ENCODE measurements at places on chromosomes 11 and 22.
A peak's percentile ranks its signal among the peaks of the same experiment; 100 is the strongest.

GRCh38 chr11:44004452-44005062 lies 43.2 kb upstream of the ACCSL start:
- DNase-seq: no peak

- DNase-seq: no peak
Measured at GRCh38 chr11:69513663-69514224, 32.3 kb downstream of the LINC01488 start.

DNA sequence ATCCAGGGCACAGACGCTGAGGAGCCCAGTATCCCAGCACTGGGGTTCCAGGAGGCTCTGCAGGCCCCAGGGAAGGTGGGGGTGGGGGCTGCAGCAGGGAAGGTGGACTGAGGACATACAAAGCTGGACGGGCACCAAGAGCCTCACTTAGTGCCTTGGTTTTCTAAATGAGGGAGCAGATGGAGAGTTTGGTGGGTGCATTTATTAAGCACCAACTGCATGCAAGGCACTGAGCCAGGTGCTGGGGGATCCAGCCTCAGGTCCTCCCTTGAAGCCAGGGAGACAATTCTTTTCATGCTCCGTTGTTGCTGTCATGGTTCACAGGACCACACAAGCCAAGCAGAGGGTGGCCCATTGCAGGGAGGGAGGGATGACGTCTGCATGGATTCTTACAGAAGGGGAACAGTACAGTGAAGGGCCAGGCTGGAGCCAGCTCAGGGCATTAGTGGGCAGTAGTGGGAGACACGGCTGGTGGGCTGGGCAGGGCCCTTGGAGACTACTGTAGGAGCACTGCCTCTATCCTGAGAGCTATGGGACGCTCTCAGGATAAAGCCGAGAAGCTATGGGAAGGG lies 65.0 kb downstream of the MACROD1 start:
- DNase-seq: no peak

DNA sequence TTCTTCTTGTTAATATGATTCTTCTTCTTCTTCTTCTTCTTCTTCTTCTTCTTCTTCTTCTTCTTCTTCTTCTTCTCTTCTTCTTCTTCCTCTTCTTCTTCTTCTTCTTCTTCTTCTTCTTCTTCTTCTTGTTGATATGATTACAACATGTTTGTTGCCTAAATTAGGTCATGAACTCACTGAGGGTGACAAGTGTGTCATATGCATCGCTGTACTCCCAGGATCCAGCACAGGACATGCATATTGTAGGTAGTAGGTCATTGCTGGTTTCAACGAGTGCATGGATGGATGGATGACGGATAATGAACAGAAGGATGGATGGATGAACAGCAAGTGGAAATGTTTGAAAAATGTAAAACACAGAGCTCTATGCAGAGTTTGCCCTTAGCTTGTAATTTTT lies 14.9 kb upstream of the PVALB start:
- DNase-seq: no peak

GRCh38 chr11:116579857-116580727 lies 192.7 kb downstream of the BUD13 start:
- DNase-seq: no peak

DNA sequence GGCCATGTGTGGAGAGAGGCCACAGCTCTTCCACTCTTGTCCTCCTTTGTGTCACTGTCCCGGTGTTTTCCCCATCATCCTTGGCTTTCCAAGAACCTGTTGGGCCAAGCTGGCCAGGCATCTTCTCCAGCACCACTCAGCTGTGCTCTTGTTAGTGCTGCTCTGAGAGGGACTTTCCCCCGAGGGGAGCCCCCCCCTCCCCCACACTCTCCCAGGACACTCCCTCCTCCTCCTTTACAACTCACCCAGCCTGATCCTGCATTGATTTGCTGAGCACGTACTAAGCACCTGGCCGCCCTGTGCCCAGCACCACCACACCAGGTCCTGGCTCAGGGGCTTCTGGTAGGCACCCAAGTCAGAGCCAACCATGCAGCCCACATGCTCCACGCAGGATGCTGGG lies 13.2 kb downstream of the TP53AIP1 start:
- DNase-seq: no peak

DNA sequence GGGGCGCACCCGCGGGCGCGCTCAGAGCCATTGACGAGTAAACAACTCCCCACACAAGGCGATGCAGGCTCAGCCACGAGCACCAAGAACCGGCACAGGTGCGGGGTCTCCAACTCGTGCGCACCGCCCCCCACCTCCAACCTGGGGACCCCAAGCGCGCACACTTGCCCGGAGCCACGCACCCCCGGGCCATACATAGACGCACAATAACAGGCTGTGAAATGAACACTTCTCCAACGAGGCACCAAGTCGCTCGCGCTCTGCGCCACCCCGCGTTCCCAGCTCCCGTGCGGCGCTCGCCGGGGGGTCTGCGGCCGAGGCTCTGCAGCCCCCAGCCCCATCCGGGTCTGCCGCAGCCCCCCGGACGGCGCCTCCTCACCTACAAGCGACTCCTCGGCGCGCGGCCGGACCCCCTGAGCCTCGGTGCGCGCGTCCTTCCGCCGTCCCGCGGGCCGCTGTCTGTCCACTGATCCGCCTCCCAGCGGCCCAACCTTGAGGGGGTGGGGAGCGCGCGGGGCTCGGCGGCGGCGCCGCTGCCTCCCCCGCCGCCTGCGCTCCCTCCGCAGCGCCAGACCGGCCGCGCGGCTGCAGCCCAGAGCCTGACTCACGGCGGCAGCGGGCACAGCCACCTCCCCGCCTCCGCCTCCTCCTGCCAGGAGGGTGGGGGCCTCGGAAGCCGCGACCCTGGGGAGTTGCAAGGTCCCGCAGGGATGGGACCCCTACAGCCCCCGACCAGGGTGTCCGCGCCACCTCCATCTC lies 1.6 kb downstream of the IFITM10 start:
- DNase-seq: no peak

DNA sequence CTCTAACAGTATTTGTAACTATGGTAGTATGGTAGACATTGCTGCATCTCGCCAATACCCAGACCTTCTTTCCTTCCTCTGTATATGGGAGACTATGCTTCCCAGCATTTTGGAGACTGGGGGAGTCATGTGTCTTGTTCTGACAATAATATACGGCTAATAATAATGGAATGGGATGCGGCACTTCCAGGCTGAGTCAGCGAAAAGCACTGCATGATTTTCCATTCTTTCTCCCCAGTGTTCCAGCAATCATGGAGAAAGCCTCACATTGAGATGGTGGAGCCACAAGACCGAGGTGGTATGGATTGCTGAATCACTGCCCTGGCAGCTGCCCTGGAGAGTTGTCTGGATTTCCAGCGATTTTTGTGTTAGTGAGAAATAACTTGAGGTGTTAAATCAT lies 77.1 kb upstream of the FIBIN start:
- no peak for DNase-seq

- no peak for DNase-seq
Measured at GRCh38 chr11:113664981-113665710, 41.0 kb downstream of the TMPRSS5 start.

DNA sequence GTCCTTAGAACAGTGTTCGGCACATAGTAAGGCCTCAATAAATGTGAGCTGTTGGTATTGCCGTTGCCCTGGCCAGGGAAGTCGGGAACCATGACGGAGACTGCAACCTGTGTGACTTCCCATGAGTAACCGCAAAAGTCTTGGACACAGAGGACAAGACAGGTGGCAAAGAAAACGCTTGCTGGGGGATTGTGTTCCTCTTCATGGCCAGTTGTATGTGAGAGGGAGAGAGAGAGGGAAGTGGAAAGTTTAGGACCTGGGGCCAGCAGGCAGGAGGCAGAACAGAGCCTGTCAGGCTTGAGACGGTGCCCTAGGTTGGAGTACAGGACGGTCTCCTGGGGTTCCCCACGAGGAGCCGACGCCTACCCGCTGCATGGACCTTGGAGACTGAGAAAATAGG lies 90.2 kb downstream of the CEP164 start:
- DNase-seq: no peak

DNA sequence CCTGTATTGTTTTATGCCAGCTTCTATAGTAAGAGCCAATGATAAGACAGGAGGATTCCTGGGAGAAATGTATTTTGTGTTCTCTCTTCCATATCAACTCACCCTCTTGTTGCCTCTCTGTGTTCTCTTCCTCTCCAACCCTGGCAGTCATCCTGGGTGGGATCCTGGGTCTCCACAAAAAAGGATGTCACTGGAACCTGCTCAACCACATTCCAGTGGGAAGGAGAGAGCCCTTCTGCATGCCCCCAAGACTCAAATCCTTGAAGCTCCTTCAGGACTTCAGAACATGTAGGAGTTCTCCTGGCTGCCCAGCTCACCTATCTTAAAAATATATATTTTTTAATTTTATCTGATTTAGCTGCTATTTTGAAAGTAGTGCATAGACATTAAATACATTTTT lies 26.1 kb downstream of the APOL6 start:
- DNase-seq: no peak

DNA sequence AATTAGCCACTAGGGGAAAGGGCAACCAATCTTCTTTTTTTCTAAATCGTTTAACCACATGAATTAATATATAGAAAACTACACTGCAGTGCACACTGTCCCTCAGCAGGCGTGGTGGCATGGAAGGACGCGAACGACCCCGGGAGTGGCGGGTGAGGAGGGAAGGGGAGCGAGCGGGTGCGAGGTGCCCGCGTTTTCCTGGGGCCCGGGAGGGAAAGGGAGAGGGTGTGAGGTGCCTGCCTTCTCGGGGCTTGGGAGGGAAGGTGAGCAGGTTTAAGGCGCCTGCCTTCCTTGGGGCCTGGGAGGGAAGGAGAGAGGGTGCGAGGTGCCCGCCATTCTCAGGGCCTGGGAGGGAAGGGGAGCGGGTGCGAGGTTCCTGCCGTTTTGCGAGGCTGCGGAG lies 765 bp downstream of the GAB4 start:
- no peak for DNase-seq

GRCh38 chr11:130441719-130442118 lies 6.7 kb upstream of the ADAMTS15 start:
- DNase-seq: no peak

DNA sequence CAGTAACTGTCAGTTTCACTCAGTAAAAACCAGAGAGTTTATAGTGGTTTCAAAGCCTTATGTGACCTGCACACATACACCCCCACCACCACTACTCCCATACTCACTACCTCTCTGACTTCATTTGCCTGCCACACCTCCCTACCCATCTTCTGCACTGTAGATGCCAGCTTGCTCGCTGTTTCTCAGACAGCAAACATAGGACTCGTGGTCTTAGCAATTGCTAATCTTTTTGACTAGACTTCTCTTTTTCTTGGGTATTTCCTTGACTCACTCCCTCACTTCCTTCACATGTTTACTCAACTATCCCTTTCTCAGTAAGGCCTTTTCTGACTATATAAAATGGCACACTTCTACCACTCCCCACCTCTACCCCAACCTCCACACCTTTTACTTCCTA lies 27.8 kb downstream of the CEP295 start:
- peak; percentile 3 for DNase-seq

- no peak for DNase-seq
Measured at GRCh38 chr11:45212566-45213315, 66.3 kb downstream of the PRDM11 start.

GRCh38 chr11:94203070-94203469 lies 74.4 kb downstream of the PANX1 start:
- DNase-seq: no peak

DNA sequence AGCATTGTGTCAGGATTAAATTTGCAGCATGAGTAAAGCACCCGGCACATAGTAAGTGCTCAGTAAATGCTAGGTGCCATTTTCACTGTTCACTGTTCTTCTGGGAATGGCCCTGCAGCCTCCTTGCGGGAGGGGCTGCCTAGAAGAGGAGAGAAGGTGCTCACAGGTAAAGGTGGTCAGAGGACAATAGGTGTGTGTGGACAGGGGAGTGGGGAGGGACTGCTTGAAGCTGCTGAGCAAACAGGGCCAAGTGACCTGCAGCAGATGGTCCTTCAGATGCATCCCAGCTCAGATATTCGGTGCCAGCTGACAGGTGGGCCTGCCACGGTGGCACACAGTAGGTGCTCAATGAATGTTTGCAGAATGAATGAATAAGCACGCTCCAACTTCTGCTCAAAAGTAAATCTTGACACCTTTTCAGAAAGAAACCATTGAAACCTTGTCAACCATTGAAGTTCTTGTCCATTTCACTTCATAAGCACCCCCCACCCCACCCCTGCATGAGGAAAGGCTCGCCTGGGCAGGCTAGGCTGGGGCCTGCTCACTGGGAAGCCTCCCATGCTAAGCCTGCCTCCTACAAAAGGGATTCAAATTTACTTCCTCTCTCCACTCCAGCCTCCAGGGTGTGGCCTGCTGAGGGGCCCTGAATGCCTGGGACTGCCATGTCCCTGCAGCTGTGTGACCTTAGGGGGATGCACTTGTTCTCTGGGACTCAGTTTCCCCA lies 1.6 kb downstream of the KIAA0930 start:
- no peak for DNase-seq

All from activated T-helper 1 cell treated with anti-CD3 and anti-CD28 coated beads, Interleukin-12 subunit alpha, Interleukin-12 subunit beta, Interleukin-2, Interleukin-4 antibody, amounts not matched to agents 30 ng/mL and 10 ng/mL and 1 ng/mL, durations not matched to agents 14 hours and 24 hours and 36 hours (primary cell).